ENCODE measurements at places on chromosomes 5 and 9.

DNA sequence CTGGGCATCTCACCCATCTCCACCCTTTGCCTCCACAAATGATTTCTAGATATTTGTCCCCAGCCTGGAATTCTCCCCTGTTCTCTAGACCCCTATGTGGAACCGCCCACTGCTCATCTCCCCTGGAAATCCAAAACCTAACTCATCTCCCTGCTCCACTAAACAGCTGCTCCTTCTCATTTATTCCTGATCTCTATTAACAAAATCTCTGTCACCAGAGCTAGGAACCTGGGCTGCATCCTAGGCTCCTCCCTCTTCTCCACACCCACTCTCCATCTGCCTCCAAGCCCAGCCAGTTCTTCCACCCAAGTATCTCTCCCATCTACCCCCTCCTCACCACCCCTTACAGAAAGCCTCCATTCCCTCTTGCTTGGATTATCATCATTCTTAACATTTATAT is 24.0 kb upstream of the SYNPO start:
- no peak for DNase-seq

DNA sequence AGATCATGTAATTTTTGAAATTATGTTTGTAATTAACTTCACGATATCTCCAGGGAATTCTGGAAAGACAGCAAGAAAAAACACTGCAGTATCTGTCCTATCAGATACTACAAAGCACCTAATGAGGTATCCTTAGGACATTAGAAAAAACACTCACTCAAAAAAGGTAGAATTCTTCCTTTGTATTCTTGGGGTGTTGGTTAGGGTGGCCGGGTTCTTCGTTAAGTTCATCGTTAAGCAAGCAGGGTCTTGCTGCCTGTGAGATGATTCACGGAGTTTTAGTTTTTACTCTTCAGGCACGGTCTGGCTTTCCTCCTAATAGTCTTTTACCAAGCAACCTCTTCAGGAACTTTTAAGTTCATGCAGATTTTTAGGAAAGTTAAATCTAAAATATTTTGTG is 91.4 kb upstream of the IRX4 start:
- no peak for DNase-seq

DNA sequence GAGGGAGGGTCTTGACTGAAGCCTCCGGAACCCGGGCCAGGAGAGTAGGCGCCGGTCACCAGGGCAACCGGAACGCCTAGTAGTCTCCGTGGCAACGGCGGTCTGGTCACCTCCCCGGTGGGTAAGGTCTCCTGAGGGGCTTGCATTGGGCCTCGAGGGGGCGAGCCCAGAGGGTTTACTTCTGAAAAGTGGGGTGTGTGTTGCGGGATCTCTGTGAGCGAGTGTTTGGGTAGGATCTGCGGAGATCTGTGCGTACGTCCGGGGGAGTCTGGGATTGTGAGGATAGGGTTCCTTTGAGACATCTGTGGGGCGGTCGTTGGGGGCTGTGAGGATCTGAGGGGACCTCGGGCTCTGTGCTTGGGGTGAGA is at the start of gene FAM221B:
FAM221B (minus strand) TSS at position 17 of the 368 bp plus-strand sequence. CDS start 2,571 bp downstream, outside the sequence.
- no peak for DNase-seq

GRCh38 chr5:38837932-38838331 is 7.9 kb upstream of the OSMR start:
- no peak for DNase-seq

- DNase-seq: no peak
Observed at GRCh38 chr5:22650511-22650910, 202.6 kb downstream of the CDH12 start.
